Osteoblast (primary cell): ENCODE measurements at places on chromosomes 2 and 18. TPM values are rescaled to one million over a fixed set of nuclear protein-coding genes. Genes with fewer than 3 reads are reported as not detected.

- no peaks in the 10 kb centered on the region for H3K36me3 ChIP-seq
- H3K27ac ChIP-seq: no peak overlapping the region
- H3K4me3 ChIP-seq: no peak overlapping the region
- DNase-seq: no peak
- no peaks in the 10 kb centered on the region for H3K4me1 ChIP-seq
Measured at GRCh38 chr2:211204456-211204855, 648.1 kb downstream of the CPS1 start.

DNA sequence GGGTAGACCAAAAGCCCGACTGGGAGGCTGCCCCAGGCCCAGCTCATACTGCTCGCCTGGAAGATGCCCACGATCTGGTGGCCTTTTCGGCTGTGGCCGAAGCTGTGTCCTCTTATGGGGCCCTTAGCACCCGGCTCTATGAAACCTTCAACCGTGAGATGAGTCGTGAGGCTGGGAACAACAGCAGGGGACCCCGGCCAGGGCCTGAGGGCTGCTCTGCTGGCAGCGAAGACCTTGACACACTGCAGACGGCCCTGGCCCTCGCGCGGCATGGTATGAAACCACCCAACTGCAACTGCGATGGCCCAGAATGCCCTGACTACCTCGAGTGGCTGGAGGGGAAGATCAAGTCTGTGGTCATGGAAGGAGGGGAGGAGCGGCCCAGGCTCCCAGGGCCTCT lies 61.7 kb downstream of the TET3 start:
- H3K36me3 ChIP-seq: no peaks in the 10 kb centered on the region
- H3K27ac ChIP-seq: no peak overlapping the region
- no peak overlapping the region for H3K4me3 ChIP-seq
- no peak for DNase-seq
- H3K27me3 ChIP-seq: no peaks in the 10 kb centered on the region

DNA sequence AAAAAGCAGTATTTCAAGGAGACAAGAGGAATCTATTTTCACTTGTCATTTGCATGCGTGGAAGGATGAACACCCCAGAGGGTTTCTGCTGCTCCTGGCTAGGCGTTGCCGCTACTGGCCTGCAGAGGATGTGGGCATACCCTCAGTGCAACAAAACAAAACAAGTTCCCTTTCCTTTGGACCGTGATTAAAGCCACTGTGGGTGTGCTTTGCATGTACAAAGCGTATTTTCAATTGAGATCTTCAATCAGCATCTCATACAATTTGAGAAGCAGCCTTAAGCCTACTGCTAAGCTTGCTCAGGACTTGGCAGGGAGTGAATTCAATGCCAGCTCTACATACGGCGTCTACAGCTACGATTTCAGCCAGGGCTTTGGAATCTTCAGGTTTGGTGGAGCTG lies 298.4 kb downstream of the LPIN1 start:
- no peak for DNase-seq
- H3K4me3 ChIP-seq: no peak overlapping the region
- H3K4me1 ChIP-seq: peaks cover 10% of the 10 kb centered on the region
- H3K27me3 ChIP-seq: no peaks in the 10 kb centered on the region
- no peak overlapping the region for H3K27ac ChIP-seq

Gene ELOA2
- not detected in 2 replicates for total RNA-seq
